ENCODE measurements at places on chromosomes 16 and 17. TPM values are rescaled to one million over a fixed set of nuclear protein-coding genes. Genes with fewer than 3 reads are reported as not detected.

RHBDL1 gene
- total RNA-seq = 1.2 TPM

MT1G gene
- not detected for total RNA-seq

TRPV3 gene
- 0.30 TPM for total RNA-seq

C16orf74 gene
- 17.7 TPM for total RNA-seq

CWC25 gene
- 20.3 TPM for total RNA-seq

WFIKKN2 gene
- 0.02 TPM for total RNA-seq

MPP2 gene
- 1.8 TPM for total RNA-seq

CACNA1H gene
- 15.0 TPM for total RNA-seq

WFIKKN1 gene
- total RNA-seq = 0.12 TPM

EFNB3 gene
- total RNA-seq = 1.3 TPM

GP1BA gene
- not detected for total RNA-seq

FBXL20 gene
- 8.0 TPM for total RNA-seq

PPY gene
- not detected for total RNA-seq

Data from A549 treated with AZD2906 at 1 μM for 4 hours (cell line).